ENCODE measurements at places on chromosomes 5 and 9. TPM values are rescaled to one million over a fixed set of nuclear protein-coding genes. Genes with fewer than 3 reads are reported as not detected.

DNA sequence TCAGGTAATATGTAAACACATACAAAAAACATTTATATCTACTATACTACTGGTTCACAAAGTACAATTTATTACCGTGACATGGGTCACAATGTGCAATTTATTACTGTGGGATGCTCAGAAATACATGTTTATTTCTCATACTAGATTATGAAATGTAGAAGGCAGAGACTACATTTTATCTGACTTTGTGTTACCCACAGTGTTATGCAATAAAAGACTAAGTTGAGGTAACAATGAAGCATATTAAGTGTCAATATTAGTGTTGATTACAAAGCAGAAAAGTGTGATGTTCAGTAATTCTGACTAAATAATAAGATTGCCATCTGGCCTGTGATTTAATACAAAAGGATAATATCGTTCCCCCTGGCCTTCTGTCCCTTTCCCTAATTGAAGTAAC lies 42.4 kb downstream of the CPLANE1 start:
- no peak overlapping the region for H3K4me3 ChIP-seq
- H3K36me3 ChIP-seq, result peaks cover 29% of the 10 kb centered on the region
- no peaks in the 10 kb centered on the region for H3K27me3 ChIP-seq
- no peak overlapping the region for H3K27ac ChIP-seq

The FSTL4 gene
- 1.3 TPM for total RNA-seq

- H3K36me3 ChIP-seq, result no peaks in the 10 kb centered on the region
- H3K4me3 ChIP-seq, result no peak overlapping the region
- no peak for DNase-seq
- no peak overlapping the region for H3K27ac ChIP-seq
- H3K4me1 ChIP-seq, result peaks cover 10% of the 10 kb centered on the region
Measured at GRCh38 chr9:135766251-135766650, 64.3 kb downstream of the KCNT1 start.

- no peaks in the 10 kb centered on the region for H3K4me1 ChIP-seq
- no peaks in the 10 kb centered on the region for H3K27me3 ChIP-seq
- no peaks in the 10 kb centered on the region for H3K36me3 ChIP-seq
- H3K27ac ChIP-seq, result no peak overlapping the region
Measured at GRCh38 chr9:30244877-30245276, 2139.6 kb upstream of the ACO1 start.

The TMEM215 gene
- 0.66 TPM for total RNA-seq

DNA sequence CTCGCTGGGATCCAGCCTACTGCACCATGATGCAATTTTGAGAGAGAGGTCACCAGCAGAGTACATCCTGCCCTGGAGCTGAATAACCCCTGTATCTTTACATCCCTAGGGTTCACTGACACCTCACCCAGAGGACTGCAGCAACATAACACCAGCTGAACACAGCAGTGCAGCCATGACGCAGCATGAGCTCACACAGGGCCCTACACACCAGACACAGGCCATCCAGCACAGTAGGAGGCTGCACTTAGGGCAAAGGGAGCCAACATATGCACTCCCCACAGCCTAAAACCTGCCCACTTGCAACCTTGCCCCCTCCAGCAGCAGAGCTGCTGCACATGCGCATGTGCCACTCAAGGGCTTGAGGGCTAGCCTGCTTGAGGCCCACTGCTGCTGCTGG lies 157.3 kb upstream of the SMARCA2 start:
- no peaks in the 10 kb centered on the region for H3K36me3 ChIP-seq
- no peak overlapping the region for H3K27ac ChIP-seq
- H3K4me1 ChIP-seq, result no peaks in the 10 kb centered on the region
- H3K4me3 ChIP-seq, result no peak overlapping the region
- DNase-seq, result no peak

GRCh38 chr9:131812116-131812790 lies 72.4 kb upstream of the RAPGEF1 start:
- H3K36me3 ChIP-seq, result no peaks in the 10 kb centered on the region
- H3K27me3 ChIP-seq, result peaks cover 61% of the 10 kb centered on the region
- DNase-seq, result no peak

The CYSTM1 gene
- 31.1 TPM for total RNA-seq

- no peak for DNase-seq
- no peak overlapping the region for H3K27ac ChIP-seq
- no peak overlapping the region for H3K4me3 ChIP-seq
- no peaks in the 10 kb centered on the region for H3K27me3 ChIP-seq
Measured at GRCh38 chr5:129743541-129744187, 4.2 kb upstream of the MINAR2 start.

GRCh38 chr5:135154961-135155360 lies 120.9 kb upstream of the PITX1 start:
- no peak for DNase-seq
- H3K27me3 ChIP-seq, result no peaks in the 10 kb centered on the region
- no peaks in the 10 kb centered on the region for H3K36me3 ChIP-seq

DNA sequence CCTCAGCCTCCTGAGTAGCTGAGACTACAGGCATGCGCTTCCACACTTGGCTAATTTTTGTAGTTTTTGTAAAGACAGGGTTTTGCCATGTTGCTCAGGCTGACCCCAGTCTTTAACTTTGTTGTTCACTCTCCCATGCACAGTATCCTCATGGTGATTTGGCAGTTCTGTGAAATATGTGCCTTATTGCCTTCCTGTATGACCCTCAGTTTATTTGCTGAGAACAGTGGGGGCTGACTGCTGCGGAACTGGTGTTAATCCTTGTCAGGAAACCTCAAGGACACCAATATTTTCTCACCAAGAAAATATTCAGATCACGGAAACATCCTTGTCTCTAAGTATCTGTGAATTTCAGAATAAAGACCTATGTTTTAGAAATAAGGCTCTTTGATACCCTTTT lies 287.8 kb downstream of the ARRDC3 start:
- H3K36me3 ChIP-seq, result no peaks in the 10 kb centered on the region
- no peak for DNase-seq
- no peak overlapping the region for H3K4me3 ChIP-seq
- no peak overlapping the region for H3K27ac ChIP-seq
- peaks cover 7% of the 10 kb centered on the region for H3K4me1 ChIP-seq

The HAND1 gene
- not detected for total RNA-seq

- no peak for DNase-seq
- H3K27ac ChIP-seq, result no peak overlapping the region
- H3K36me3 ChIP-seq, result no peaks in the 10 kb centered on the region
- peaks cover 2% of the 10 kb centered on the region for H3K4me1 ChIP-seq
- no peak overlapping the region for H3K4me3 ChIP-seq
- no peaks in the 10 kb centered on the region for H3K27me3 ChIP-seq
Measured at GRCh38 chr5:67052034-67052433, 144.6 kb downstream of the CD180 start.

- H3K27ac ChIP-seq, result no peak overlapping the region
- no peaks in the 10 kb centered on the region for H3K27me3 ChIP-seq
- H3K4me3 ChIP-seq, result no peak overlapping the region
- no peak for DNase-seq
Measured at GRCh38 chr5:88288528-88289197, 20.0 kb upstream of the TMEM161B start.

The INSL4 gene
- not detected for total RNA-seq

GRCh38 chr5:109876941-109877669 lies 187.4 kb downstream of the MAN2A1 start:
- no peak overlapping the region for H3K4me3 ChIP-seq
- no peak overlapping the region for H3K27ac ChIP-seq

The MTRR gene
- total RNA-seq, result 20.3 TPM

The SLC28A3 gene
- total RNA-seq, result 0.04 TPM

- H3K27me3 ChIP-seq, result no peaks in the 10 kb centered on the region
- no peaks in the 10 kb centered on the region for H3K4me1 ChIP-seq
- no peak for DNase-seq
- no peak overlapping the region for H3K4me3 ChIP-seq
- no peaks in the 10 kb centered on the region for H3K36me3 ChIP-seq
- no peak overlapping the region for H3K27ac ChIP-seq
Measured at GRCh38 chr5:13217636-13218035, 726.9 kb downstream of the DNAH5 start.

The PAEP gene
- total RNA-seq, result not detected

DNA sequence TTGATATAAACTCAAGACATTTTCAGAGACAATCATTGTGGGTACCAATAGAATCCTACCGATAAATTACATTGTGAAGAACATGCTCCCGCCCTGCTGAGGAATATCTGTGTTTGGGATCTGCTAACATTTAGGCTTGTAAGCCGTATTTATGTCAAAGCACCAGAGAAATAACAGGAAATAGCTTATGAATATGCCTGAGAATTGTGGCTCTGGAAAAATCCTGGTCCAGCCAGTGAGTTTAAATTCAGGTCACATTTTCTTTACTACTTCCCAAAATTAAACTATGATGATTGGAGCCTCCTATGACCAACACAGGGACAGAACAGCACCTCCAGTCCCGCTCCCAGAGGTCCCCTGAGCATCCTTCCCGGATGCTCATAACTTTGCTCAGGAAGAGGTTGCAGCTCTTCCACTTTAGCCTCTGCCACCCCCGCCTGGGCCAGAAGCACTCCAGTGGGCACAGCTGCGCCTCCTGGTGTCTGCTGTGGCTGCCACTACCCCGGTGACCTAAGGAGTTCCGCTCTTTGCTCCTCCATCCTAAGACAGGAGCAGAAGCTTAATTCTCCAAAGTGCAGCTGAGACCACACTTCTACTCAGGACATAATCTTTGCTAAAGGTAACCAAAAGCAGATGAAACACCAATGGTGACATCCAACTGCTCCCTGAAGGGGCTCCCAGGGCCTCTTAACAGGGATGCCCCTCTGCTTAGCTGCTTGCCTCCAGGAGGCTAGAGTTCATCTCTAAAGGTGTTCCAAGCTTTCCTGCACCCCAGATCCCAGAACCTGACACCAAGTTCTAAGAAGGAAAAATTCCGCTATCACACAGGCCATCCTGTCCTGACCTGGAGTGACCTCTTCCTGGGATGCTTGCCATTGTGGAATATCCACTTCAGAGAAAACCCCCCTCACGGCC lies 58.8 kb downstream of the SLC1A1 start:
- no peaks in the 10 kb centered on the region for H3K36me3 ChIP-seq
- no peaks in the 10 kb centered on the region for H3K27me3 ChIP-seq
- H3K27ac ChIP-seq, result peak overlapping the region; percentile 38
- no peak overlapping the region for H3K4me3 ChIP-seq
- DNase-seq, result peak; percentile 81

The CDKN2B-AS1 gene
- total RNA-seq, result 0.18 TPM

GRCh38 chr9:17472126-17472525 lies 106.7 kb upstream of the SH3GL2 start:
- no peak for DNase-seq
- no peaks in the 10 kb centered on the region for H3K27me3 ChIP-seq
- no peaks in the 10 kb centered on the region for H3K4me1 ChIP-seq
- no peak overlapping the region for H3K4me3 ChIP-seq
- no peaks in the 10 kb centered on the region for H3K36me3 ChIP-seq

DNA sequence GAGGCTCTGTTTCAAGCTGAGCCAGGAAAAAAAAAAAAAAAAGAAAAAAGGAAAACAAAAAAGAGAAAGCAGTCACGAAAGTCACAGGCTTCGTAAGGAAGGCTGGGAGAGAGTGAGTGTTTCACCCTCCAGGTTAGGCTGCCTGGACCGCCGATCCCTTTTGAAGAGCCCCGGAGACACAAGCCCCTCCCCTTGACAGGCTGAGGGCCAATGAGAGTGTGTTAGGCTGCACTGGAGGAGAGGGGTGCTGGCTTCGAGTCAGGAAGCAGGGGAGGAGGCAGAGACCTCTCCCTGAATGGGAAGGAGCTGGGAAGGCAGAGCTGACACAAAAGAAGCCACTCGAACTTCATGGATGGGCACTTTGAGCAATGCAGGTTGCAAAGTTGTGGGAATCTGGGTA lies at the start of gene NMUR2:
NMUR2 (minus strand) TSS at position 135 of the 400 bp plus-strand sequence. CDS start 166 bp downstream, outside the sequence.
- H3K27me3 ChIP-seq, result no peaks in the 10 kb centered on the region
- H3K4me3 ChIP-seq, result no peak within 1 kb of the TSS
- no peak within 1 kb of the TSS for H3K27ac ChIP-seq
- H3K36me3 ChIP-seq, result no peaks in the 10 kb centered on the region
- peak; percentile 33 for DNase-seq

The PTTG1 gene
- total RNA-seq, result 40.5 TPM

The FYB1 gene
- 1.9 TPM for total RNA-seq

GRCh38 chr5:56006094-56006493 lies 11.3 kb upstream of the IL6ST start:
- H3K27ac ChIP-seq, result no peak overlapping the region
- H3K4me3 ChIP-seq, result no peak overlapping the region
- no peak for DNase-seq
- no peaks in the 10 kb centered on the region for H3K4me1 ChIP-seq
- H3K36me3 ChIP-seq, result no peaks in the 10 kb centered on the region

The REEP2 gene
- 8.1 TPM for total RNA-seq

- H3K4me1 ChIP-seq, result no peaks in the 10 kb centered on the region
- no peaks in the 10 kb centered on the region for H3K36me3 ChIP-seq
- DNase-seq, result no peak
- no peak overlapping the region for H3K4me3 ChIP-seq
- H3K27me3 ChIP-seq, result no peaks in the 10 kb centered on the region
Measured at GRCh38 chr9:93801120-93801519, 154.0 kb downstream of the BARX1 start.

DNA sequence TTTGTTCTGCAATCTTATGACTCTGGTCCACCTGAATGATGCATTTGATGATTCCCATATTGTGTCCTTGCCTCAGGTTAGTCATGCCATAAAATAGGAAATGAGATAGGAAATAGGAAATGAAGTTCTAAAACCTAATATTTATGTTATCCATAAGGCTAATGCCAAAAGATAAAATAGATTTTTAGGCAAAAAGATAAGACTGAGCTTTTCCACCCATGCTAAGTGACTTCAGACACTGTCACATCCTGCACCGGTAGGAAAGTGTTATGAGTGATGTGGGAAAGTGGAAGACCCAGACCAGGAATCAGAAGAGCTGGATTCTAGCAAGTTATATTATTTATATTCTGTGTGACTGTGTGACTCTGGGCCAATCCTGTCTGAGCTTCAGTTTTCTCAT lies 600.8 kb upstream of the DMAC1 start:
- H3K27me3 ChIP-seq, result no peaks in the 10 kb centered on the region
- no peak overlapping the region for H3K27ac ChIP-seq
- peaks cover 3% of the 10 kb centered on the region for H3K36me3 ChIP-seq
- no peak for DNase-seq
- H3K4me3 ChIP-seq, result no peak overlapping the region
- H3K4me1 ChIP-seq, result no peaks in the 10 kb centered on the region

The CLK4 gene
- 32.9 TPM for total RNA-seq

The IL4 gene
- total RNA-seq, result not detected

- H3K27me3 ChIP-seq, result no peaks in the 10 kb centered on the region
- H3K36me3 ChIP-seq, result peaks cover 4% of the 10 kb centered on the region
- no peak overlapping the region for H3K4me3 ChIP-seq
- H3K27ac ChIP-seq, result no peak overlapping the region
- H3K4me1 ChIP-seq, result peaks cover 25% of the 10 kb centered on the region
Measured at GRCh38 chr9:125966466-125966865, 219.3 kb downstream of the PBX3 start.

The COL15A1 gene
- total RNA-seq, result 186 TPM

The RANBP3L gene
- total RNA-seq, result 0.40 TPM

The NUTM2F gene
- not detected for total RNA-seq

GRCh38 chr9:129356871-129357772 lies 179.1 kb upstream of the IER5L start:
- no peak for DNase-seq
- H3K4me1 ChIP-seq, result peaks cover 30% of the 10 kb centered on the region
- no peaks in the 10 kb centered on the region for H3K36me3 ChIP-seq
- no peaks in the 10 kb centered on the region for H3K27me3 ChIP-seq
- no peak overlapping the region for H3K4me3 ChIP-seq
